GM12864 (cell line): ENCODE measurements at places on chromosomes 12 and 14.

DNA sequence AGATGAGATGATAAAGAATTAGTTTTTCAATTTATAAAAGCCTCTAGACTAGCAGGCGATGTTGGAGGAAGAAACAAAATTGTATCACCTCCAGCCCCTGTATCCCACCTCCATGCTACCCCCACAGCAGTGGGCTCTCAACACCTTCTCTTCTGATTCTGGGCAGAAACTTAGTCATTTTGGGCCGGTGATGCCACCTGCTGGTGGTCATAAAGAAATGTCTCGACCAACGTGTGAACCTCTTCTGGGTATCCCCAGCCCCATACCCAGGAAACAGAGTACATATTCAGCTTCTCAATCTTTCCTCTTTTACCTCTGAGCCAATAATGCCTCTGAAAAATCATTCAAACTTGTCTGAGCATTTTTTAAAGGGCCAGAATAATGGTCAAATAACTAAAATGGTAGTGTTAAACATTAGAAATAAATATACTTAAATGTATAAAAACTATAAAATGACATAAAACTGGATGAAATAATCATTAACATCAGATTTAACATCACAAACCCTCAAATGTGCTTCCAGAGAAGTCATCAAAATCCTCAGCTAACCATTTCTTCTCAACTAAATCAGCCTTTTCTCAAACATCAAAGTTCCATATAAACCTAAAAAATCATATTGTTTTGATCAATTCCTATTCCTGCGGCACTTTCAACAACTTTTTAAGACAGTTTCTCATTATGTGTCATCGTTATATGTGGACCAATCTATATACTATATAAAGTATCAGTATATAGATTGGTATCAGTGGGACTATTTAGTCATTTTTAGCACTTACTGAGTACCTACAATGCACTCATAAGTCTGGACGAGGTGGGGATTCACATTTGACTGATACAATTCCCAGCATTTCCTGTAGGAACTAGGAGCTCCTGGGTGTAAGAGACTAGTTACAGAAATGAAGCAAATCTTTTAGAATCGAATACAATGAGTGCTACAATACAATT is 69.4 kb downstream of the ATXN2 start:
- DNase-seq: peak; percentile 35

GRCh38 chr12:89514751-89515150 is 9.8 kb downstream of the GALNT4 start:
- DNase-seq: no peak

DNA sequence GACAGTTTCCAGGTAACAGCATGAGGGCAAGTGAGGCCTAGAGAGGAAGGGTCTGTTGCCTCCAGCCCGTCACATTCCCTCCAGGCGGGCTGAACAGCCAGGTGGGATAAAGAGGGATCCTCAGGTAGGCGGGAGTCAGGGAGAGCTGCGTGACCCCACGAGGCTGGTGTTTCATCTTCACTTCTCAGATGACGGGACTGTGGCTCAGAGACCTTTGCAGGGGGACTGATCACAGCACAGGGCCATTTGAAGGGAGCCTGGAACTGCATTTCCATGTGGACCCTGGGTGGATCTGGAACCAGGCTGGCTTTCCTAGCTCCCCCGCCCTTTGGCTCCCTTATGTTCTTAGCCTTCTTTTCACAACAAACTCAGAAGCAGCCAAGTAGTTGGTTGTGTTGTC is 37.4 kb downstream of the SH2B3 start:
- no peak for DNase-seq

DNA sequence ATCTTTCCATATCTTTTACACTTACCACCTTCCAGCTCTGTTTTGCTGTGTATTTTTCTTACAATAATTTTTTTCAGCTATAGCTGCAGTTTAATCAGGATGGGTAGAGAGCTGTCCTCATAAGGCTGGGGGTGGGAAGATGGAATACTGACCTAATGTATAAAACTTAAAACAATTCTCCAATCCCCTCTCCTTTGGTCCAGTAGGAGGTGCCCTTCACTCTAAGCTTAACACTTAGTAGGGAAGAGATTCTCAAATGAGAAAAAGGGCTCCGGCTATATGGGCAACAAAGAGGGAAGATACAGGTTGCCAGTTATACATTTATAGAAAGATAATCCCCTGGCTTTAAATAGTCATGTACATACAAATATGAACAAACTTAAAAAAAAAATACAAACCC is 2.8 kb downstream of the ORMDL2 start:
- no peak for DNase-seq

DNA sequence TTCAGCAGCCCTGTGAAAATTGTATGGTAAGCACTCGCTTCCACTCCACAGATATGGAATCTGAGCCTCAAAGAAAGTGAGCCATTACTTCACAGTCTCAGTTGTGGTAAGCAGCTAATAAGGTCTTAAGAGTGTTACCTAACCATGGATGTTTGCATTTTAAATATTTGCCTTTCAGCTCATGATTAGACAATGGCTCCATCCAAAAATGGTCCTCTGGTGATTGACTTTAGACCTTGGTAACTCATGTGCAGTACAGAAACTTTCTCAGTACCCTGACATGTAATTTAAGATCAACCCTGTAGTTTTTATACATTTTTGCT is 1.8 kb downstream of the A2M start:
- DNase-seq: no peak
